ENCODE measurements at places on chromosomes 2 and 18.
A peak's percentile ranks its signal among the peaks of the same experiment; 100 is the strongest.

GRCh38 chr18:50937183-50937582 lies 30.7 kb upstream of the ELAC1 start:
- no peak for DNase-seq

DNA sequence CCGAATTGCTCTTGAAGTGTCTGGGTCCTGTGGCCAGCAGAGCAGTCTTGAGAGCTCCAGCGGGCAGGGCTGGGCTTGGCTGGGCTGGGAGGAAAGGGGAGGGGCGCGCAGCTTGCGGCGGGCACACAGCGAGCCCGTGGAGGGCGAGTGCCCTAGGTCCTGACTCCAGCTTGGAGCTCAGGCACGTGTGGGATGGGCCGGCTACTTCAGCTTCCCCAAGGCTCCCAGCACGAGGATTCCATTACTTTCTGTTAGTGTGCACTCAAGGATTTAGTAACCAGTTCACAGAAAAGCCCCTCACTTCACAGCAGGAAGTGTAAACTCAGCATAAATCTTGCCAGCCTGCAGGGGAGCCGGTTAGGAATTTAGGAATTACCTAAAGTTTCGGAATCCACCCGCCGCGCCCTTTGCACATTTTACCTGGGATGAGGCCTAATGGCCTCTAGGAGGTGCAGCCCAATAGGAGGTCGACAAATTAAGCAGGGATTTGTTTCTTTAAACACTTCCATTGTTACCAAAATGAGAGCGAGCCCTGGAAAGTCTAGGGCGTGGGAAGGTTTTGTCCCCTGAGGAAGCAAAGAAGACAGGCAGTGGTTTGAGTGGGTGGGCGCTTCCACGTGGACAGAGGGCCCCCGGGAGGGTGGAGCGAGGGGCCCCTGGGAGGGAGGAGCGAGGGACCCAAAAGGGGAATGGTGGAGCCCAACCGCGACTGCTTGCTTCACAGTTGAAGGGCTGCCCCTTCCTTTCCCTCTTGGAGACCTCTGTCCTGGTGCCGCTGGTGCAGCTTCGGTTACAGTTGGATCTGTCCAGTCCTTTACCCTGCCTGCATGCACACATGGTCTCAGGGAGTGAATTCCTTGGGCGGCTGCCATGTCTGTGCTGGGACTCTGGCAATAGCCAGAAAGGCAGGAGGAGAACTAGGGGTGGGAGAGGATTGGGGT lies 93.3 kb downstream of the CTAGE1 start:
- DNase-seq = no peak

GRCh38 chr2:176140513-176141317 lies 10.6 kb upstream of the HOXD4 start:
- DNase-seq = peak; percentile 50

- no peak for DNase-seq
Measured at GRCh38 chr2:174971868-174972781, 33.1 kb downstream of the CHN1 start.

- DNase-seq = no peak
Measured at GRCh38 chr2:232873909-232874641, 4.0 kb downstream of the SNORC start.

DNA sequence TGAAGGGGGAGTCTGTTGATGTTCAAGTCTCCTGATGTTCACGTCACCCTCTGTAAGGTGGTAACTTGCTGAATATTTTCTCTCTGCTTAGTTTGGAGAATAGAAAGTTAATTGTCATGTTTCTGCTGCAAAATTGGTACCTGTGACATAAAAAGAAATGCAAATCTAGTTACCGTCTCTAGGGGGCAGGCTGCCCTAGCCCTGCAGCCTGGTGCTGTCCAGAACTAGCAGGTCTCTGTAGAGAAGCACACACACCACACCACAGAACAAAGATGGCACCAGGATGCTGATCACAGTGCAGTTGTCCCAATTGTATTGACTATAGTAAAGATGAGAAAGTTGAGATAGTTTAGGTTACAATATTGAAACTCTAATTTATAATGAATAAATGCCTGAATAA lies 47.0 kb downstream of the SLC9A4 start:
- DNase-seq = peak; percentile 7

DNA sequence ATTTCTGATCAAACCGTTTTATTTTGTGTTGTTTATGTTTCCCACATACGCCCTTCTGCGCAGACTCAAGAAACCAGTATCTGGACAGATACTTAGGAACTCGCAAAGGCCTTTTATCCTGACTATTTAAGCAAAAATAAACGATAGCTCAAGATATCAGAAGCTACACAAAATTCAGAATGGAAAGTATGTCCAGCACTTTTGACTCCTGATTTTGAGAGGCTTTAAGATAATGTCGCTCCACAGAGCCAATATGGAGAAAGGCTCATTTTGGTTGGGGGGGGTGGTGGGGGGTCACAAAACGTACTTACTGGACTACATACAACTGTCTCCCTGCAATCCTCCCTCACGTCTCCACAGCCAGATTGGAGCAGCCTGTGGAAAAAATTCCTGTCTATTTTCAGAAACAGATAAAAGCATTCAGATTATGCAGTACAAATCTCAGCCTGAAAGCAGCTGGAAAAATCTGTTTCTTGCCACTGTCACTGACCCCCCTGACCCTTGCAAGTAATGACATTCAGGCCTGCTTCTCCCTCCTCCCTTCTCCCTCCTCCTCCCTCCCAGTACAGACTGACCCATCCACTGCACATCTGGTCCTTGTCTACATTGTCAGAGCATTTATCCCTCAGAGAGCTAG lies 34.9 kb upstream of the LCLAT1 start:
- DNase-seq = no peak

GRCh38 chr2:25009954-25010353 lies 31.9 kb upstream of the EFR3B start:
- DNase-seq = no peak

- no peak for DNase-seq
Measured at GRCh38 chr18:3851159-3851558, 401.2 kb downstream of the TGIF1 start.

DNA sequence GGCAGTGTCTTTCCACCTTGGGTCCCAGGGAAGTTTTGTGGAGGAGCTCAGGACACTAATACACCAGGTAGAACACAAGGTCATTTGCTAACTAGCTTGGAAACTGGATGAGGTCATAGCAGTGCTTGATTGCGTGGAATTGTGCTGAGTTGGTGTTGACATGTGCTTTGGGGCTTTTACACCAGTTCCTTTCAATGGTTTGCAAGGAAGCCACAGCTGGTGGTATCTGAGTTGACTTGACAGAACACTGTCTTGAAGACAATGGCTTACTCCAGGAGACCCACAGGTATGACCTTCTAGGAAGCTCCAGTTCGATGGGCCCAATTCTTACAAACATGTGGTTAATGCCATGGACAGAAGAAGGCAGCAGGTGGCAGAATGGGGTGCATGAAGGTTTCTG lies 5.9 kb downstream of the CTLA4 start:
- no peak for DNase-seq

DNA sequence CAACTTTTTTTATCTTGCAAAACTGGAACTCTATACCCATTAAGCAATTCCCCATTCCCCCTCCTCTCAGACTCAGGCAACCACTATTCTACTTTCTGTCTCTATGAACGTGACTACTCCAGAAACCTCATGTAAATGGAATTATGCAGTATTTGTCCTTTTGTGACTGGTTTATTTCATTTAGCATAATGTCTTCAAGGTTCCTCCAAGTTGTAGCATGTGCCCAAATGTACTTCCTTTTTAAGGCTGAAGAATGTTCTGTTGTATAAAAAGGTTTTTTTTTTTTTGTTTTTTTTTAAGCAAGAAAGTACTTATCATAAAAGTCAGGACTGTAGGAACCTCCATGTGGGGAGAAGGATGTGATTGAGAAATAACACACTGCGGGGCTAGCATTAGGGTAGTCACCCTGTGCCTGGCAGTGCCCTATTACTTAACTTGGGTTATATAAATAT lies 262.9 kb upstream of the FBXO11 start:
- no peak for DNase-seq

DNA sequence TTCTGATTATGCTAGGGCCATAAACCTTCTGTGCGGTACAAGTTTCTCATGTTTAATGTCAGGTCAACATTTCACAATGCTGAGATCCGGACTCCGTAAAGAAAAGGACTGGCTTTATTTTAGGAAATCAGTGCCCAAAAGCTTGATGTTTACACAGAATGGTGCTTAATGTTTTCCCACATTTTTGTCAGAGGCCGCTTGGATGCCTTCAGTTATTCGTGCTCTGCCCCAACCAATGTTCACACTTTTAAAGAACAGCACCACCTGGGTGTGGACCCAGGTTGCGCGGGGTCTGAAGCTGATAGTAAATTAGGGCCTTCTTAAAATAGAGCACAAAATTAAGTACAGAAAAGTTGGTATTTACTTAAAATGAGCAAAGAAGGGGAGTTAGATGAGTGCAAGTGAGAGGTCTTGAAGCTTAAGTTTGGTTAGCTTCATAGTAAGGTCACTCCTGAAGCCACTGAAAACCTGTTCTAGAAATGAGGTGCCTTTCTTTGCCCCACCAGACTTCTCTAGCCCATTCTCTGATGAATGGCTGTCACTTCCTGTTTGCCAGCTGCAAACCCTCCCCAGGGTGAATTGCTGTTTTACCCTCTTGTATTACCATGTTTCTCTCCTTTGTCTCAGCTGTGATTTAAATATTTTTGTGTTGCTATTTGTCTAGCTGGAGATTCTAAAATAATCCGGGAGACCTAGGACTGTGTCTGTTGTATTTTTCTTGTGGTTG lies 20.5 kb downstream of the SLC3A1 start:
- peak; percentile 2 for DNase-seq

GRCh38 chr2:238562446-238562845 lies 135.7 kb downstream of the ASB1 start:
- DNase-seq = no peak
